ENCODE measurements at places on chromosomes 5 and 9. TPM values are rescaled to one million over a fixed set of nuclear protein-coding genes. Genes with fewer than 3 reads are reported as not detected.

- no peak for DNase-seq
Measured at GRCh38 chr9:105330755-105331154, 86.3 kb downstream of the SLC44A1 start.

DNA sequence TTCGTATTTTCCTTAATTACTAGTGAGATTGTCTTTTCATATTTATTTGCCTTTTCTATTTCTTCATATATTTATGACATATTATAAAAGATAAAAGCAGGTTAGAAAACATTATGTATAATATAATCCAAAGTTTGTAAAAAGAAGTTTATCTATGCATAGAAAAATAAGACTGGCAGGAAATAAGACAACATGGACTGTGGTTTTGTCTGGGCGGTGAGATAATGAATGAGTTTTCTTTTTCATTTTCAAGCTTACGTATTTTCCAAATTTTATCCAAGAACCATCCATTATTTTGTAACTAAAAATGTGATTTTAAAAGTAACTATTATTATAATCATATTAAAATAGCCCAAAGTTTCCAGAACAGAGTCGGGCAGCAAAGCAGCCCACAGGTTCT is 109.8 kb upstream of the MVB12B start:
- no peak for DNase-seq

- no peak for DNase-seq
Measured at GRCh38 chr5:14129123-14129522, 14.0 kb upstream of the TRIO start.

GRCh38 chr5:173771121-173771724 is 116.9 kb upstream of the CPEB4 start:
- peak; percentile 26 for DNase-seq

DNA sequence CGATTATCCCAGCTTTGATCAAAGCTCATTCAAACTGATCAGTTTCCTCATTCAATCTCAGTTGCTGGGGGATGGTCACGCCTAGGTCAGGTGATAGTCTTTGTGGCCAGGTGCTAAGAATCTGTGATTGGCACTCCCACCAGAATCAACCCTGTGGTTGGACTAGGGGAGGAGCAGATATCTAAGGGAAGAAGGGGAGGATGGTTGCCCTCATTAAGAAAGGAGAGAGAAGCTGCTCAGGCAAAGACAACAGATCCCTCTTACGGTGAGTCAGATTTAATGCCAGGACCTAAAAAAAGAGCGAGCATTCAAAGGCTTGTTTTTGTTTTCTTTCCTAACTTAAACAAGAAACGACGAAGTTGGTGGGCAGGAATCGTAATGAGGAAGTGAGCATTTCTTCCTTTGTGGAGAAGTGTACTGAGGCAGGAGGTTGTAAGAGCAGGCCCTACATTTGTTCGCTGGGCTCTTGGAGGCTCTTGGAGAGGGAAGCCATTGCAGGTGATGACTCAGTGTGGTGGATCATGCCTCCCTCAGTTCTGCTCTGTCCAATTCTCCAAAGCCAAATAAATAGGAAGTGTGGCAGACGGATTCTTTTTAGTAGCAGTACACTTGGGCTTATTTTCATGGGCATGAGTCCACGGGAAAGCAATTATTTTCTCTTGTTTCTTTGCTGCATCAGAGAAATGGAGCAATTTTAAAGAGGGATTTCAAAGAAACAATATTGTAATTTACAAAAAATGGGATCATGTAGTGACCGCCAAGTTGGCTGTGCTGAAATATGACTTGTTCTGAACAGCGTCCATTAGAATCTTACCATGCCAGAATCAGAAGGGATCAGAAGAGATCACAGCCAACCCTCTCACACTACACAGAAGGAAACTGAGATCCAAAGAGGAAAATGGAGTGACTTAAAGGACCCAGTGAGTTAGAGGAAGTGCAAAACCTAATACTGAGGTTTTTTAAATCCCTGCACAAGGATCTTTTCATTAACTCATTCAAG is 18.7 kb upstream of the TGFBR1 start:
- no peak for DNase-seq

DNA sequence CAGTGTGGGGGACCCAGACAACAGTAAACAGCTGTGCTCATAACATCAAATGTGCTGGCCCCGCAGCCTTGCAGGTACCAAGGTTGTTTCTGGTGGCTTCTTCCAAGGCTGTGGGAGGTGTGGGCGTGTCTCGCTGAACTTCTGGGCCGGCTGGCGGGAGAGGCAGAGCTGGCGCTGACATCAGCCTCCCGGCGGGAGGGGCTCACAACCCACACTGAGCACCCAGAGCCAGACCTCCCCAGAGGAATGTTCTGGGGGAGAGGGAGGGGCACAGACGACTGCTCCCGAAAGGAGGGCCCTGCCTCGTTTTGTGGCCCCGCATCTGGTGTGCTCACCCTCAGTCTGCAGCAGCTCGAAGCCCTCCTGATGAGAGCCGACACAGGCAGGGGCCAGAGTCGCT is 6.9 kb upstream of the SLC12A7 start:
- no peak for DNase-seq

DNA sequence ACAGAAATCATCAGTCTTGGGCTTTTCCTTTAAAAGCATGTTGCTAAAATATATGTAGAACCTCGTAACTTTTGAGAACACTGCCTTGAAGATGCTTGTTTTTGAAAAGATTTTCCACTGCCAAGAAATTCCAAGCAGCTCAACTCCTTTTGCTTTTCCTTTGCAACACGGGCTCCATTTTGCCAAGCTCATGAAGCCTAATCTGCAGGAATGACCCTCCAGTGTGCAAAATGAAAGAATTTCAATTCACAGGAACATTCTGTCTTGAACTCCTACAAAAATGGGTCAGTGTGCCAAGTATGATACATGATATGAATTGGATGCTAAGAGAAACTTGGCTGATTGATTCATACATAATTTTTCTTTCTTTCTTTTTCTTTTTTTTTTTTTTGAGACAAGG is 35.4 kb upstream of the ERCC6L2 start:
- no peak for DNase-seq

- DNase-seq: no peak
Measured at GRCh38 chr9:133773889-133774655, 35.9 kb upstream of the SARDH start.

DNA sequence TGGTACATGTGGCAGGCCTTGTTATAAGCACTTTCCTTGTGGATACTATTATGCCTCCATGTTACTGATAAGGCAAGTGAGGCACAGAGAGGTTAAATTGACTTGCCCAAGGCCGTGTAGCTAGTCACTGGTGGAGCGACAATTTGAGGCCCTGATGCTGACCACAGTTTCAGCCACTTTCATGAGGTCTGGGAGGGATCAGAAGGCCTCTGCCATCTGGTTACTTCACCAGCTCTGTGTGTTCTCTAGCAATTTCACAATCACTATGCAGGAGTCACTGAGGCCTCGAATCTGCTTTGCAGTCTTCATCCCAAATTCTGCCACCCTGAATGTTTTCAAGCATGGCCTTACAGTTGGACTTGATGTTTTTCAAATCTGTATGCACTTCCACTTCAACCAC is 9.1 kb downstream of the LRRC70 start:
- DNase-seq: no peak

GRCh38 chr9:17906176-17906840 is 327.4 kb downstream of the SH3GL2 start:
- no peak for DNase-seq

Gene GADD45G
- not detected for total RNA-seq

Gene CCL28
- 0.65 TPM for total RNA-seq

Gene EIF4E1B
- not detected for total RNA-seq

Gene SHROOM1
- 1.4 TPM for total RNA-seq

Gene DMXL1
- 21.8 TPM for total RNA-seq

Gene CCDC152
- under 0.01 TPM for total RNA-seq

Gene LHX3
- not detected for total RNA-seq

Gene TLX3
- total RNA-seq: not detected

Gene NOXA1
- 0.87 TPM for total RNA-seq

Gene DMRTA1
- total RNA-seq: under 0.01 TPM

Data from lung microvascular endothelial cell (primary cell).